ENCODE measurements at places on chromosomes 12 and 14.

DNA sequence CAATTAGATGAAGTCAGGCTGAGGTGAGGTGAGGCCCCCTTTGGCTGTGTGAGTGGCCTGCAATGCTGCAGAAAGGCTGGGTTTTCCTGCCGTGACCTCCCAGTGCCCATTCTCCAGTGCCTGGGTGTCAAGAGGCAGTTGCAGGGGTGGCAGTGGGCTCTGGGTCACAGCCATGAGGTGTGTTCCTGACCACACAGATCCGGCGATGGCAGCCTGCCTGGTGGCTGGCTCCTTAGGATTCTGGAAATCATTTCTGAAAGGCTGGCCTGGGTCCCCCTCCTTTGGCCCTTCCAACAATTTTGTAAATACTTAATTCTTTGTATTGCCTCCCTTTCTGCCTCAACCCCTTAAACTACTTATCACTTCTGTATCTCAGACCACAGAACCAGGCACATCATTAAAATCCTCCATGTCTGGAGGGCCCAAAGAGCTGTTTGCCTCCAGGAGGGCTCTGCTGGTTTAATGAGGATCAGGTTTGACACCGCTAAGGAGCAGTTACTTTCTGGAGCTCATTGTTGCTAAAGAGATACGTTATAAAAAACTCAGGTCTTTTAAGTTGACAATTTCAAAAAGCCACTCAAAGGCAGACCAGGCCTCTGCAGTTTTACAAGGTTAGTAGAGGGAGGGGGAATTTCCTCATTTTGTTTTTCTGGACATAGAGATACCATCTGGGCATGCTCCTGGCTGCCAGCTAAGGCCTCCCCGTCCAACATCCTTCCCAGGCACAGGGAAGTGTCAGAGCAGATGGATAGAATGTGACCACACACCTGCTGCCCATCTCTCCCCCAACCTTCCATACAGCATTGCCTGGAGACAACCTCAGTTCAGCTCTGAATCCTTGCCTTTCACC, 204.4 kb downstream of the FOXN3 start:
- no peak for DNase-seq

DNA sequence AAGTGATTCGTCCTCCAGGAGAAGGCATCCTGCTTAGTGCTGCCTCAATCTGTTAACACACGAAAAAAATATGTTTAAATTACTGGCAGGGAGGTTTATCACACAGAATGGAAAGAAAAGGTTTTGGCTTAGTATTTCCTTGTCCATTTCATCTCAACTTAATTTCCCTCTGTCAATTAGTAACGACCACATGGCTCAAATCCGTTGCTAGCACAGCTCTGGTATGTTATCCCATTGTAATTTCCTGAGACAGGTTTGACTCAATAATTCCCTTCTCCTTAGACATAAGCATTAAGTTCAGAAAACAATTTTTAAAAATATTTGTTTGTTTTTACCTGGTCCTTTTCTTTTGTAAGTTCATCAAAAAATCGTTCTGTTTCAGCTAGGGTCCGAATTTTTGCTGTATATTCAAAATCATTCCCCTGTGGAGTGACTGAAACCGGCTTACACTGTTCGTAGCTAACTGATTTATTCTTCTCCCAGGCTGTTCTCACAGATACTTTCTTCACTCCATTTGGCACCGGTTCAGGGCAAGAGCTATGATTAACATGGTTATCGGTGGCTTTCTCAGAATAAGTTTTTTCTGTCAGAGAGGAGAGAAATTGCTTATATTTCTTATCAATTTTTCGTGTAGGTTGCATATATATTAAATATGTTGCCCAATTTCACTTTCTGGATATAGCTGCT, 10.1 kb upstream of the PITPNM2 start:
- no peak for DNase-seq

GRCh38 chr14:77912754-77913556, 113.0 kb downstream of the ADCK1 start:
- DNase-seq: no peak

DNA sequence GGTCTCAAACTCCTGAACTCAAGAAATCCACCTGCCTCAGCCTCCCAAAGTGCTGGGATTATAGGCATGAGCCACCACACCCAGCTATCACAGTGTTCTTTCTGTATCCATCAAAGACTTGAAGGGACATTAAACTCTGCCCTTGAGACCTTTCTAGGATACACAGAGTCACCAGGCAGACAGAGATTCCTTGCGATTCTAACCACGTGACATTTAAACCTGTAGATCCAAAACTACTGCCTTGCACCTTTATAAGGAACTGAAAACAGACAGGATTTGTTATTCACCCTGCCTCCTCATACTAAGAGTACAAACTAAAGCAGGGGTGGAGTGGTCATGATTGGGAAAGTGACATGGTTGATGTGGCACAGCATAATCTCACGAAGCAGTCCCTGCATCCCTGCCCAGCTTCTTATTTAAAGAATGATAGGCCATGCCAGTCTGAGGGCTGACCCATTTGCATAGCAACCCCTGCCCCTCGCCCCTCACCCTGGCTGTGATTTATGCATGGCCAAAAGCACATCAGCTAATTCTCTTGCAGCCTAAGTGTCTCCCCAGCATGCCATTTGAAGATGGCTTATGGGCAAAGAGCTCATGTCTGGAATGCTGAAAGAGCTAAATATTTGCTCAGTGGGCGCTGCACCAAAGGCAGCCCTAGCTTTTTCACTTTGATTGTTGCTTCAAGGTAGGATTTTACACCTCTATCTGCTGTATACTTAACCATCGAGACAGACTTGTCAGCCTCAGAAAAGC, 43.2 kb upstream of the MYBPC1 start:
- no peak for DNase-seq

DNA sequence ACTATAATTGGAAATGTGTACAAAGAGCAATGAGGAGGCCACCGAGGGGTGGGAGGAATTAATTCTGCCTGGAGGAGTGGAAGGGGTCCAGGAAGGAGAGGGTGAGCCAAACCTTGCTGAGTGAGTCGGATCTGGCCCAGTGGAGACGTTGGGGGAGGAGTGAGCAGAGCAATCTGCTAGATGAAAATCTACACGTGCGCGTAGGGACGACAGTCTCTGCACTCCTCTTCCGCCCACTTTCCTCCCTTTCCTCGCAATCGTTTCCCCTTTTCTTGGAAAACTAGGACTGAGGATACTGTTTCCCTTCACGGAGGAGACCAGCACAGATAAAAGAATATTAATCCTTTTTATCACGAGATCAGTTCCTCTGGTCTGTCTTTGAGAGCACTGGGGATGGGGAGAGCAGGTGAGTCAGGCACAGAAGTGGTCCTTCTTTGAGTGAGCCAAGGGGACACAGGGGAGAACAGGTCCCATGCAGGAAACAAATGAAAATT, 2.9 kb upstream of the NAB2 start:
- peak; percentile 44 for DNase-seq

DNA sequence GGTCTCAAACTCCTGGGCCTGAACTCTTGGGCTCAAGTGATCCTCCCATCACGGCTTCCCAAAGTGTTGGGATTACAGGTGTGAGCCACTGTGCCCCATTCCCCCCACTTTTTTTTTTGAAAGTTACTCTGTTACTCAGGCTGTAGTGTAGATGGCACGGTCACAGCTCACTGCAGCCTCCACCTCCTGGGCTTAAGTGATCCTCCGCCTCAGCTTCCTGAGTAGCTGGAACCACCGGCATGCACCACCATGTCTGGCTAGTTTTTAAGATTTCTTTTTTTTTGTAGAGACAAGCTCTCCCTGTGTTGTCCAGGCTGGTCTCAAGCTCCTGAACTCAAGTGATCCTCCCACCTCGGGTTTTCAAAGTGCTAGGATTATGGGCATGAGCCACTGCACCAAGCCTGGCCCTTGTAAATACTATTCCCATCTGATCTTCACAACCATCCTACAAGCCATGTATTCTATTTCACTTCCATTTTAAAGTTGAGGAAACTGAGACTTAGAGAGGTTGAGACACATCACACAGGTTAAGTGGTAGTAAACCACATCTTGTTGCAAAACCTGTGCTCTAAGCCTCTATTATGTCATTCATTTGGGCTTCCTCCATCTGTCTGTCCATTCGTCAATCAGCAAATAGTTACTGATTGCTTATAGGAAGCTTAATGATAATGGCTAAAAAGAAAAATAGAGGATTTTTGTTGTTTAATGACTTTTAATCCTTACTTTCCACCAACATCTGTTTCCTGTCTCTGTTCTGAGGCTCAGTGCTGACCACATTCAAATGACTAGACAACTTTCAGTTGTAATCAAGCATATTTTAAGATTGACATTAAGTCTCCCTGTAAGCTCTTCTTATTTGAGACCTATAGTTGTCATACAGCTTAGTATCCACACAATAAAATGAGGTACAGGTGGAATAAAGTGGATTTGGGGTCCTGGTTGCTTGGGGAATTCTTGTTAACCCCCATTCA, 9.2 kb downstream of the ASCL4 start:
- no peak for DNase-seq
